ENCODE measurements at places on chromosomes 4 and X. TPM values are rescaled to one million over a fixed set of nuclear protein-coding genes. Genes with fewer than 3 reads are reported as not detected.

- DNase-seq, result peak; percentile 30
Measured at GRCh38 chrX:19956923-19957322, 33.9 kb downstream of the BCLAF3 start.

The MAOB gene
- polyA plus RNA-seq, result 29.3 TPM

GRCh38 chrX:2391869-2392606 lies 108.7 kb downstream of the DHRSX start:
- no peak for DNase-seq

DNA sequence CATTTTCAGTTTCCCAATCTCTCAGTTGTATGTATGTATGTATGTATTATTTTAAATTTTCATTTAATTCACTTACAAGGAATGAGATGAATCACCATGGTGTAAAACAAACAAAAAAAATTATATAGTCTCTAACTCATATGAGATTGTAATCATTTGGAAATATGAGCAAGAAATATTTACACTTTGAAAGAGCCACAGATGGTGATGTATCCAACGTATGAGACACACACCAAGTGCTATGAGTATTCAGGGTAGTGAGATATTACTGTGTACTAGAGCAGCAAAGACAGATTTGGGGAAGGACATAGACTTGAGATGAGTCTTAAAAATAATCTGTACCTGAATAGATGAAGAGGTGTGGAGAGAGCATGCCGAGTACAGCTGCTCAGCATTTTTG lies 1154.4 kb downstream of the RAPGEF2 start:
- no peak for DNase-seq

The DUSP21 gene
- not detected for polyA plus RNA-seq

The PAK3 gene
- 48.0 TPM for polyA plus RNA-seq

GRCh38 chr4:15495621-15496020 lies 25.9 kb downstream of the CC2D2A start:
- DNase-seq, result no peak

DNA sequence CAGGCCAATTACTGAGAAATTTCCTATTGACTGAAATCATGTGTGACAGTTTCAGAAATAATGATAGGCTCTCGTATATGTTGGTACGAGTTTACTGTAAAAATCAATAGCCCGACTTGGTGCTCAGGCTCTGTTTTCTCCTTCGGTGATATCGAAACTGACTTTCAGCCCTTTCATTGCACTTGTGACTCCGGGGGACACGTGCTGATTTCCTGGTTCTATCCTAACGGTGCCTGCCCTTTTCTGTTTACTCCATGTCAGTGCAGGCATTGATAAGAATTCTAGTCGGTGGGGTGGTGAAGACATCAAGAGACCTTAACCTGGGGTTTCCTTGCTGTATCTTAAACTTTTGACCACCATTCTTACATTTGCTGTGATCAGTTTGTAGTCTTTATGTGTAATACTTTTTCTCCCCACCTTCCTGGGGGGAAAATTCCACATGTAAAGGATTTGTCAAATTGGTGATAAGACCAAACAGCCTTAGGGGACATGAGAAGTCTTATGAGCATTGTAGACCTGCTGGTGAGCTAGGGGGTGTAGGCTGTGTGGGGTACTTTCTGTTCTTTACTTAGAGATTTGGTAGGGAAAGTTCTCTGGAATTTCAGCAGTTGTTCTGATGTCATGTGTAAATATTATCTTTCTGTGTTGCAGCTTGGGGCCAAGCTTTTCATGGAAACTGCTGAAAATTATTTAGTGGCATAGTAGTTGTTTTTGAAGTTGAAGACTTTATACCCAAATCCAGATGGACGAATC lies 52.7 kb downstream of the TMEM131L start:
- no peak for DNase-seq

The USO1 gene
- polyA plus RNA-seq, result 41.9 TPM

DNA sequence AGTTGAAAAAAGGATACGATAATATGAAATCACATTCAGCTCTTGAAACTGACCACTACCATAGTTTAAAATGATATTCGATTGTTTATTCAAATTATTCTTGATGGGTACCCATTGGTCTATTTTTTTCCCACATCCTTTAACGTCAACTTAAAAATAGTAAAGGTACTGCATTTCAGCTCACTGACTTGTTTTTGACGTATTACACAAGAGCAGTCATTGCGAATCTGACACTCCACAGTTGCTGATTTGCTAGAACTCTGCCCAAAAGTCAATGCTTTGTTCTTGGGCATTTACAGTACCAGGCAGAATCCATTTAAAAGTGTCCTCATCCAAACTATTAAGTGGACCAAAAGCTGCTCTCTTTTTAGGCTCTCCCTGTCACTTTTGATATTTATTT lies 1.2 kb upstream of the PDS5A start:
- DNase-seq, result no peak

The HS3ST1 gene
- 8.7 TPM for polyA plus RNA-seq

DNA sequence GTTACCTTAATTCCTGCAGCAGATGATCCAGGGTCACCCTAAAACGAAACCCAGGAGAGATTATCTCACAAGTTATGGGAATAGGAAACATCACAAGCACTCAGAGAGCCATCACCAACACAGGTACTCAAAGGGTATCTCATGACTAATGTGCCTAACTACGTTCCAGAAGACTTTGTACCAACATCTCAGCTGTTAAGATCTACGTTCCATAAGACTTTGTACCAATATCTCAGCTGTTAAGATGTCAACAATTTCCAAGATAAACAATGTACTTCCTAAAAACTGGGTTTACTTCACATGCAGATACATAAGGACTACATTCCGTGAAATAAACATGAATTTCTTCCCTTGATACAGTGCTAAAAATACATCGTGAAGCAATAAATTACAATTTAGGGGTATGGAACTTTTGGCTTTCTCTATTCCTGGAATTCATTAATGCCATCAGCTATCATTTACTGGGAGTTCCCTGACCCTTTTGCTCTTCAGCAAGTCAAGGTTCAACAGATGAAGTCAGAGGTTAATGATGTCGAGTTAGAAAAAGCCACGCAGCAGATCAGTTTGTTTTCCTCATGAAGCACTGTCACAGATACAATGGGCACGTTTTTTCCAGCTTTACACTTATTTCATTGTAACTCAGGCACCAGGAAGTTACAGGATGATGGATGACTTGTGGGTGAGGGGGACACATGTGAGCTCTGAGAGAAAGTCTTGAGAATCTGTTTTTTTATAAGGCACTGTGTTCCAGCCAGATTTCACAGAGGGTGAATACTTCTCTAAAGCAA lies 127.0 kb upstream of the ETNPPL start:
- DNase-seq, result no peak

DNA sequence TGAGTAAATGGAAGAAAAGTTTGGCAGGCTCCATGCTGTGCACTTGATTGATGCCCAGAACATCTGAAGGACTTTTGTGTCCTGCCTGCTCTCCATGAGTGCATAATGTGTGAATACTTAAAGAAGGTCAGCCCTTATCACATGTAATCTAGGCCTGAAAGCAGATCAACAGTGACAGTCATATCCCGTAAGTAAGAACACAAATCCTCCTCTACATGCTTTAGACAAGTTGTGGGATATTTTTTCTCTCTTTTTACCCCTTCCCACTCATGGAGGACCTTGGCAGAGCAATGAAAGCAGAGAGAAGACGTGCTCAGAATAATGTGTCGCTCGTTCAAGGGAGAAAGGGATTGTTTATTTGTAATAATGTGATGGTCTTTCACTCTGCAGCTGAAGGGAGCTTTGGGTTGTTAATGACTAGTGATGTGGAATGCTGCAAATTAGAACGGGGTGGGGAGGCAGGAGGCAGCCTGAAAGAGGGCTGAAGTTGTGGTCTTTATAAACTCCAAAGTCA lies 286.6 kb downstream of the BMPR1B start:
- DNase-seq, result peak; percentile 58

The RADX gene
- polyA plus RNA-seq, result 13.2 TPM

All from spinal cord (tissue), 10 donors.